ENCODE measurements at places on chromosomes 6 and 20. TPM values are rescaled to one million over a fixed set of nuclear protein-coding genes. Genes with fewer than 3 reads are reported as not detected.
A peak's percentile ranks its signal among the peaks of the same experiment; 100 is the strongest.

DNA sequence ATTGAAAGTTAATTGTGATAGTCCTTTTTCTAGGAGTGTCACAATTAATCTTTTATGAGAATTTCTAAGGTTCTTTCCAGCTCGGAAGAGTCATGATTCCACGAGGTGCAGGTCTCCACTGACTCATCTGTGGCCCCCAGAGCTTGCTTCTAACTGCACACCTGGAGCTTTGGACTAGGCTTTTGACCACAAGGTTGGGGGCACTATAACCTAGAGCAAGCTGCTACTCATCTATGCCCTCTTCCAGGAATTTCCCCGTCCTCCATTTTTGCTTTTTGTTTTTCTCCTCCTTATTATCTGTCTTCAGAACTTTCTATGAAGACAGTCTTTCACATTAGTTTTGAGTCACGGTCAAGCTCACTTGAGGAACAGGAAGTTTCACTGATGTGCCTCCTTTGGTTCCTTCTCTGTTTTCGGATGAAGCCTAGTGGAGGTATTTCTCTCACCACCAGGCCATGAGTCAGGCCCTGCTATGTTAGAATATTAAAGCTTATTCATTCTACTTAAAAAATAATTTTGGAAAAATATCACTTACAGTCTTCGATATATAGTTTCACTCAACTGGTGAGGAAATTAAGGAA lies 119.2 kb upstream of the INSM1 start:
- H3K4me1 ChIP-seq: no peaks in the 10 kb centered on the region
- DNase-seq: no peak
- no peak overlapping the region for H3K27ac ChIP-seq
- H3K36me3 ChIP-seq: peaks cover 8% of the 10 kb centered on the region
- H3K27me3 ChIP-seq: no peaks in the 10 kb centered on the region

The ULBP1 gene
- 0.11 TPM for total RNA-seq

- H3K27me3 ChIP-seq: no peaks in the 10 kb centered on the region
- no peaks in the 10 kb centered on the region for H3K4me1 ChIP-seq
- no peak overlapping the region for H3K4me3 ChIP-seq
- H3K27ac ChIP-seq: no peak overlapping the region
- no peak for DNase-seq
- no peaks in the 10 kb centered on the region for H3K36me3 ChIP-seq
Measured at GRCh38 chr20:52622081-52622480, 350.1 kb upstream of the TSHZ2 start.

The GJA10 gene
- not detected for total RNA-seq

The HLA-DRA gene
- total RNA-seq: 19.9 TPM

The RFX6 gene
- not detected for total RNA-seq

DNA sequence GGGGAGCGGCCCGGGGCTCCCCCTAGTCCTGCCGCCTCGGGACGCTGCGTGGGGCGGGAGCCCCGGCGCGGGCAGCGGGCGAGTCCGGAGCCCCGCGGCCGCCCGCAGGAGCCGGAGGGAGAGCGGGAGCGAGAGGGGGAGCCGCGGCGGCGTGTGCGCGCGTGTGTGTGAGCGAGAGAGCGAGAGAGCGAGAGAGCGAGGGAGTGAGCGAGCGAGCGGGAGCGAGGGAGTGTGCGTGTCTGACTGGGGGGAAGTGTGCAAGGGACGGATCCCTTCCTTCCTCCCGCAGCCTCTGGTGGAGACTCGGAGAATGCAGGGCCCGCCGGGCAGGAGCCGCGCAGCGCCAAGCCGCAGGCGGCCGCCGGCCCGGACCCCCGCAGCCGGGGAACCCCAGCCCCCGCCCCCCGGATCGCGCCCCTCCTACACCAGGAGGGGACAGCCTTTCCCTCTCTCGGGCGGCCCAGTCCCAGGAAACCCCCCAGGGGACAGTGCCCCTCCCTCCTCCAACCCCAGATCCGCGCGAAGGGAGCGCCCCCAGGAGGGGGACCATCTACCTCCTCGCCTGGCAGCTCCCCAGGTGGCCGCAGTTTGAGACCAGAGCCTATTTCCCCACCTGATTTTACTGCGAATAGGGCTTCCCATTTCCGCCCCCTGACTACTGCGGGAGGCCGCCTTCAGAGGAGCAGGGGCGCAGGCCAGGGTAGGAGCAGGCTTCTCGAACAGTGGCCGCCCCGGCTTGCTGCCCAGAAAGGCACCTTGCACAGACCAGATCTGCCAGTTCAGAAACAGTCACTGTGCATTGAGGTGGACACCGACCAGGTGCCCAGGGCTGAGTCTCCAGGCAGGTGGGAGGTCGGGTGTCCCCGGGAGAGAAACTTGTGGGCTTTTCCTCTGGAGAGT lies at the start of gene CDH22:
TSS of gene CDH22 (minus strand) at position 241 of the 900 bp plus-strand sequence. CDS start 57,204 bp downstream, outside the sequence.
- peaks cover 95% of the 10 kb centered on the region for H3K27me3 ChIP-seq
- no peaks in the 10 kb centered on the region for H3K36me3 ChIP-seq
- no peak within 1 kb of the TSS for H3K27ac ChIP-seq
- H3K4me3 ChIP-seq: peak within 1 kb of the TSS; percentile 63

The MRPL18 gene
- 45.0 TPM for total RNA-seq

DNA sequence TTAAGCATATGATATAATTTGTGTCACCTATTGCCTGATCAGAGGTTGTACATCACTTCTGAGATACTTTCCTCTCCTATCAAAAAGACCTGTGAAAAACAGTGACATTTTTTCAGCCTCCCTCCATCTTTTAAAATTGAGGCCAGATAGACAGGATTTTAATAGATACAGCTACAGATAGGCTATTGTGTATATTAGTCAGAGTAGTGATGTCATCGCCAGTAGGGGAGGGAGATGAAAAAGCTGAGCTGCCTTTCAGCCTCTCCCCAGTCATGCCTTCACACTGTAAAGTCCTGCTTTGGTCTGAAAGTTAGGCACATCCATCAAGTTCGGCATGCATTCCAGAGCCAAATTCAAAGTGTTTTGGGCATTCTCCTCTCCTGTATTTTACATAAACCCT lies 7.9 kb upstream of the PABPC1L start:
- H3K4me3 ChIP-seq: no peak overlapping the region
- H3K4me1 ChIP-seq: peaks cover 3% of the 10 kb centered on the region
- no peaks in the 10 kb centered on the region for H3K27me3 ChIP-seq
- H3K36me3 ChIP-seq: peaks cover 61% of the 10 kb centered on the region

DNA sequence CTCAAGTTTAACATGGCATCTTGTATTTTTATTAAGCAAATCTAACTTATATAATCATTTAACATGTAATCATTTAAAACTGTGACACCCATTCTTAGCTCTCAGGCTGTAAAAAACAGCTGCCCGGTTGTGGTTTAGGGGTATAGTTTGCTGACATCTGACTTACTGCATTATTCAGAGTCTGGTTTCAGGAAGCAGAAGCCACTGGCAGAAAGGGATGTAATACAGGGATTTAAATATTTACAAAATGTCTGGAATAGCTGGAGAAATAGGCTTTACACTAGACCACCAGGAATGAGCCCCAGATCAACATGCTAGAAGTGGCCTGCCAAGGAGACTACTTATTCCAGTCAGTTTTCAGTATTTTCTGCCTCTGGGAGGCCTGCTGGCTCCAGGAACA lies 421.1 kb downstream of the CD109 start:
- H3K36me3 ChIP-seq: no peaks in the 10 kb centered on the region
- no peak for DNase-seq
- H3K4me3 ChIP-seq: no peak overlapping the region
- no peaks in the 10 kb centered on the region for H3K4me1 ChIP-seq
- no peaks in the 10 kb centered on the region for H3K27me3 ChIP-seq
- no peak overlapping the region for H3K27ac ChIP-seq

DNA sequence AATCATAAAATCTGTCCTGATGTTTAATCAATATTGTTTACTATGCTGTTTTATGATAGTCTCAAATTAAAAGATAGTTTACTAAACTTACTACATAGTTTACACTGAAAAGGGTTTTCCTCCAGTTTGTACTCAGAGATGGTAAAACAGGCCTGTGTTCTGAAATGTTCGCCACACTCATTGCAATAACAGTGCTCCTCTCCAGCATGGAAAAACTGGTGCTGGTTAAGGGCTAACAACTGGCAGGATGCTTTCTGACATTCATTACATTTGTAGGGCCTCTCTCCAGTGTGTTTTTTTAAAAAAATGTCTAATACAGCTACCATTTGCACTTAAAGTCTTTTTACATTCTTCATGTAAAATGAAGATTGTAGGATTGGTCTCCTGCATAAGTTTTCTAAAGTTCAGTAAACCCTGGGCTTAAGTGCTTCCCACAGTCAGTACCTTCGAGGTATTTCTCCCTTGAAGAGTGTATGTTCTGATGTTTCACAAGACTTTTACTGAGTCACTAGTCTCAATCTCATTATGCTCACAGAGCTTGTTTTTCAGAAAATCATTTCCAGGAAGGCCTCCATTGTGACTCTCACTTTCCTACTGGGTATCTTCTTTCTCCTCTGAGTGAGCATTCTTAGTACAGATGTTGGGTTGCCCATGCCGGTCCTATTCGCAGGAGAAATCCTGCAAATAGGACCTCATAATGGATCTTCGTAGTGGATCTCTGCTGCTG lies 8.7 kb upstream of the ZSCAN12 start:
- no peaks in the 10 kb centered on the region for H3K4me1 ChIP-seq
- no peak overlapping the region for H3K27ac ChIP-seq
- H3K27me3 ChIP-seq: no peaks in the 10 kb centered on the region
- no peak for DNase-seq
- H3K36me3 ChIP-seq: no peaks in the 10 kb centered on the region

The NPEPL1 gene
- total RNA-seq: 36.7 TPM

- no peak overlapping the region for H3K4me3 ChIP-seq
- no peak overlapping the region for H3K27ac ChIP-seq
- no peaks in the 10 kb centered on the region for H3K4me1 ChIP-seq
Measured at GRCh38 chr6:92122746-92123145, 1296.6 kb downstream of the EPHA7 start.

DNA sequence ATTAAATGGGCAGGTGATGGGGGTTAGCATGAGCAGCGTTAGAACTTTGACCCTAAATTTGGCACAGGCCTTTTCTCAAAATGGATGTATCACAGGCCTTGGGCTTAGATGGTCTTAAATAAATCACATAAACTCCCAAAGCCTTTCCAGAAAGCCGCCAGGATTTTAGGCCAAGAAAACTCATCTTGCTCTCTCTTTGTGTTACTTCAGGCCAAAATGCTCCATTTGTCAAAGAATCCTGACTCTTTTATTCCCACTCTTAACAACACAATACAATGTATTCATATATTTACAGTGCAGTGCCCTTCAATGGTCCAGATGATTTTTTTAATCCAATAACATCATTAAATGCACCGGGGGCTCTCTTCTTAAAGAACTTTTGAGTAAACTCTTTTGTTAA lies 5.9 kb upstream of the TCP11 start:
- DNase-seq: no peak
- H3K27ac ChIP-seq: no peak overlapping the region
- H3K27me3 ChIP-seq: peaks cover 3% of the 10 kb centered on the region
- H3K4me1 ChIP-seq: no peaks in the 10 kb centered on the region
- H3K4me3 ChIP-seq: no peak overlapping the region
- H3K36me3 ChIP-seq: no peaks in the 10 kb centered on the region

GRCh38 chr6:65461121-65461520 lies 245.9 kb downstream of the EYS start:
- H3K27me3 ChIP-seq: no peaks in the 10 kb centered on the region
- no peaks in the 10 kb centered on the region for H3K4me1 ChIP-seq
- DNase-seq: no peak
- no peak overlapping the region for H3K4me3 ChIP-seq
- no peak overlapping the region for H3K27ac ChIP-seq

DNA sequence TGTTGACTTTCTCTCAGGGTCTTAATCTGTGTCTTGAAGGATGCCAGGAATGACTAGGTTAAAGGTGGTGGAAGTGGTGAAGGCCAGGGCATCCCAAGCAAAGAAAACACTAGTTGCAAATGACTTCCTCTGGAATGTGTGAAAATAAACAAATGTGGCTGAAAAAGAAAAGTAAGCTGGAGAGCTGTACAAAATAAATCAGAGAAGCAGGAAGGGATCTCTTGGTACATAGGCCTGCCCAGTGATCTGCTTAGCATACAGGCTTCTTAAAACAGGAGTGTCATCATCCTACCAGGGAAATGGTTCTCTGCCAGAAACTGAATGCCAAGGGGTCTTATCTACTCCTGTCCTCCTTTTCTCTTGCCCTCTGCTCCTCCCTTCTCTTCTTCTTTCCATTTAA lies 1616.0 kb downstream of the KHDRBS2 start:
- no peaks in the 10 kb centered on the region for H3K27me3 ChIP-seq
- H3K36me3 ChIP-seq: no peaks in the 10 kb centered on the region
- H3K4me3 ChIP-seq: no peak overlapping the region
- H3K4me1 ChIP-seq: no peaks in the 10 kb centered on the region
- no peak overlapping the region for H3K27ac ChIP-seq
- DNase-seq: no peak

GRCh38 chr20:5195655-5196054 lies 68.8 kb downstream of the CDS2 start:
- no peak for DNase-seq
- peaks cover 40% of the 10 kb centered on the region for H3K36me3 ChIP-seq

DNA sequence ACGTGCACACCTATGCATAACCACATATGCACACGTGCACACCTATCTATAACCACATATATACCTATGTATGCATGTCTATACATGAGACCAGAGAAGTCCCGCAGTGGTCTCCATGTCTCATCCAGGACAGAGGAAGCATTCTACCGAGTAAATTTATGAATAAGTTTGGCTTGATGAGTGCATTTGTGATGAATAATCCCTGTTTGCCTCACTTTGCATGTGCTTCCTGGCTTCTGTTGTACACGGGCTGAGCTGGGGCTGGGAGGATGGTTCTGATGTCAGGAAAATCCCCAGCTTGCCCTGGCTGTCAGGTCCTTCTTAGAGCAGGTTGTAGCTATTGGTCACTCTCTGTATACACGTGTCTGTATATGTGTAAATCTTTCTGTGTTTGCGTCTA lies 157.6 kb upstream of the RPS6KA2 start:
- H3K4me3 ChIP-seq: no peak overlapping the region
- H3K27ac ChIP-seq: no peak overlapping the region
- no peaks in the 10 kb centered on the region for H3K4me1 ChIP-seq
- DNase-seq: no peak

DNA sequence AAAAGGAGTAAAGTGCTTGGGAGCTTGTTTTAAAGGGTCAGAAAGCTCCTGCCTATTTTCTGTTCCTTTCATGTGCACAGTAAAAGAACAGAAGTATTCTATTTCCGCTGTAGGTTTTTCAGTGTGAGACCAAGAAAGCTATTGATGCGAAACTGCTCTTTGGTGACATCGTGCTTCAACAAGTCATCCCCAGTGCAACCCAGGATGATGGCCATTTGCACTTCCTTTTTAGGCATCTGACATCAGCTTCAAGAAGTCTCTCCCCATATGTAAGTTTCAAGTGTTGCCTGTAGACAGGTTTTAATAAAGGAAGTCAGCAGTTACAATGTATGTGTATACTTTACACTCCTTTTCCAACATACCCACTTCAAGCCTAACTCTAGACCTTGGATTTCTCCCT lies 131.6 kb downstream of the RFX6 start:
- H3K4me1 ChIP-seq: no peaks in the 10 kb centered on the region
- no peaks in the 10 kb centered on the region for H3K27me3 ChIP-seq
- no peaks in the 10 kb centered on the region for H3K36me3 ChIP-seq
- DNase-seq: no peak

GRCh38 chr6:153214436-153214835 lies 83.4 kb upstream of the RGS17 start:
- H3K27ac ChIP-seq: no peak overlapping the region
- no peak overlapping the region for H3K4me3 ChIP-seq
- no peaks in the 10 kb centered on the region for H3K36me3 ChIP-seq
- DNase-seq: no peak

All from psoas muscle (tissue), 8 donors.